ENCODE measurements at places on chromosomes 4 and X.

DNA sequence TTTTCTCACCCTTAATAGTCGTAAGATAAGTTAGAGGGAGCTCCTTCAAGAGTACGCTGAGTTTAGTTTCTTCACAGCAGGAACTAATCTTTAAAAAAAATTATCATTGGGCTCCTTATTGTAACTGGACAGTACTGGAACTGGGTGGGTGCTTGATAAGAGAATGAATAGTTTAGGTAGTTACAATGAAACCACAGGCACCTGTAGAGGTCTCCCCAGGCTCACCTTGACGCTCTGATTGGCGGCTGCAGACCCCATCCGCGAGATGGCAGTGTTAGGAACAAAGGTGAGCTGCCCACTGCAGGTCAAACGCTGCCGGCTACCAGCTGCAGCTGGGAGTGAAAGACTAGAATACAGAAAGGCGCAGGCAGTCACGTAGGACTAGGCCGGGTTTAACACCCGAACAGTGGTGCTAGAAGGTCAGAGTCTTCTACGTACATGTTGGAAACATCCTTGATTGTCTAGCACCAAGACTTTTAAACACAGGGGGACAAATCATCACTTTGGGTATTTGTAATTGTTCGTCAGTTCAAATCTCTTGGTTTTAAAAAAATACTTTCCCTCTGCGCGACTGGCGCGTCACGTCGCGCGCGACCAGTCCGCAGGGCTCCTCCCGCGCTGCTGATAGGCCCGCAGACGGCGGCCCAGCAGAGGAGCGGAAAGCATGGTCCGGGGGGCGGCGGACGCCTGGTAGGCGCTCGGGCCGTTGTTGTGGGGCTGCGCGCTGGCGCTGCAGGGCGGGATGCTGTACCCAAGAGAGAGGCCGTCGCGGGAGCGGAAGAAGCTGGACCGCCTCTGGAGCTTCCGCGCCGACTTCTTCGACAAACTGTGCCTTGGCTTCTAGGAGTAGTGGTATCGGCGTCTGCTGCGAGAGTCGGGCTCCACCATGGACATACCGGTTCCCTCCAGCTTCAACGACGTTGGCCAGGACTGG is 45.6 kb downstream of the SMARCA5 start:
- DNase-seq = peak; percentile 74

GRCh38 chr4:101163936-101164335 is 183.4 kb downstream of the PPP3CA start:
- no peak for DNase-seq

- DNase-seq = no peak
These were observed 1.4 kb downstream of the PALLD start for GRCh38 chr4:168498251-168498650.

- DNase-seq = no peak
These were observed 229.1 kb downstream of the ARHGAP10 start for GRCh38 chr4:147960971-147961370.

DNA sequence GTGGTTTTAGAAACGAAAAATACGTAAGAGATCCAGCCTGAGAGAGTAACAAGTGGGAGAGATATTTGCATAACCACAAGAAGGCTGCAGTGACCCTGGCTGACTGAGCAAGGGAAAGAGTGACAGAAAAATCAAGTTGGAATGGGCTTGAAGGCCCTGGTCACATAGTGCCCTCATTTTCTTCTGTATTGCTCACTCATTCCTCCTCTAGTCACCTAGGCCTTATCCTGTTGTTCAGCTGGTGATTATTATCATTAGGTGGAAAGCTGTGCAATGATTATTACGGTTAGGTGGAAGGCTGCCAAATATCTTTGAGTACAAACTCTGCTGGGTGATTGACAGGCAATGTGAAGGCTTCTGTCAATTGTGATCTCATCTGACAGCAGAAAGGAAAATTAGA is 2384.1 kb downstream of the PCDH7 start:
- DNase-seq = no peak

DNA sequence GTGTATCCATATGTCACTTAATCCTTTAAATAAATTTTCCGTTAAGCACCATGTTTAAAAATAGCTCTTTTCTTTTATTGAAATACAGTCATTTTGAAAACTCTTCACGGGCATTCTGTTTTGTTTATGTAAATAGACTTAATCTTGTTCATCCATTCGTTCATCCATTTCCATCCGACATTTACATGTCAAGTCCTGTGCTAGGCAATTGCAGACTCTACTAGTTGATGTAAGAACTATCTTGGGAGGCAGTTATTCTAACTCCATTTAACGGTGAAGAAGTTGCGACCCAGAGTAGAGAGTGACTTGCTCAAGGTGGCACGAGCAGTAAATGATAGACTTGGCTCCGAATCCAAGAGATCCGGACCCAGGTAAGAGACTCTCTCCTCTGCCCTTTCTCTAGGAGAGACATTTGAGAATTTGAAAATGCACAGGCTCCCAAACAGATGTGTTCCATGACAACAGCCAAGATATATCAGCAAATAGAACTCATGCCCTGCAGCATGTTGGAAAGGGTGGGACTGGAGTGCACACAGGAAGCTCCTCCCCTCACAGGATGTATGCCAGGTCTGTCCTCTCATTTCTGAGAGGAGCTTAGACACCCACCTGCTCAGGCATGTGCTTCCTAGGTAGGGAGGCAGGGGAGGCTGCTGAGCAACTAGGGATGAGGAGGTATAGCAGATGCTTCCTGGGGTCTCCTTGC is 64.5 kb downstream of the DRD5 start:
- DNase-seq = no peak

GRCh38 chr4:156694413-156694812 is 277.2 kb downstream of the PDGFC start:
- no peak for DNase-seq

Data from large intestine (tissue), 12 donors.